ENCODE measurements at places on chromosomes 6 and 20.

DNA sequence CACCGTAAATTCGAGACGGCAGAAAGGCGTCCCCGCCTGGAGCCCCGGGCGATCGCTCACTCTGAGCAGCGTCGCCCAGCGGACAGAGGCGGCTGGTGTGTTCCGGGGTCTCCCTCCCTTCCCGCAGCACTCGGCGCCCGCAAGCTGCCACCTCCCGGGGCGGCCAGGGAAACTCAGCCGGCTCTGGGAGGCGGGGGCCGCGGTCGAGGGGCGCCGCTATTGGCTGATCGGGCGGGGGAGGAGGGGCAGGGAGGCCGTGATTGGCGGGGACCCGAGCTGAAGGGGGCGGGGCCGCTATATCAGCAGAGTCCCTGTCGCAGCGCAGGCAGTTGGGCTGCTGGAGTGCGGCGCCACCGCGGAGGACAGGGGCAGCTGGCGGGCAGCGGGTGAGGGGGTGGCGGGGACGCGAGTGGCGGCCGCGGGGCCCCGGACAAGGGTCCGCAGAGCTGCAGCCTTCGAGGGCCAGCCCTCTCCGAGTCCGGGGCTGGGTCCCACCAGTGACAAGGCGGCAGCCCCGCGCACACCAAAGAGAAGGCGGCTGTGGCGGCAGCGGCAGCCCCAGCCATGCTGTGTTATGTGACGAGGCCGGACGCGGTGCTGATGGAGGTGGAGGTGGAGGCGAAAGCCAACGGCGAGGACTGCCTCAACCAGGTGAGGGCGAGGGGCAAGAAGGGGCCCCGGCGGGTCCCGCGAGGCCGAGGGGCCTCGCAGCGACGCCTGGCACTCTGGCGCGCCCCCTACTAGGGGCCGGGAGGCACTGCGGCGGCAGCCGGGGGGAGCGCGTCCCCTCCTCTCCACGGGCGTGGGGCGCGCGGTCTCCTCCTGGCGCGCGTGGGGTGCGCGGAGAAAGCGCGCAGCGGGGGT, at the start of gene MYLIP:
Gene MYLIP, plus strand, starts transcription at position 328 of the 864 bp plus-strand sequence. Its CDS starts 237 bp downstream, at position 565.
- peak; percentile 92 for DNase-seq

- no peak for DNase-seq
Observed at GRCh38 chr20:17875981-17876385, 92.6 kb downstream of the SNX5 start.

GRCh38 chr6:64293298-64293697, 657.7 kb downstream of the PHF3 start:
- no peak for DNase-seq

DNA sequence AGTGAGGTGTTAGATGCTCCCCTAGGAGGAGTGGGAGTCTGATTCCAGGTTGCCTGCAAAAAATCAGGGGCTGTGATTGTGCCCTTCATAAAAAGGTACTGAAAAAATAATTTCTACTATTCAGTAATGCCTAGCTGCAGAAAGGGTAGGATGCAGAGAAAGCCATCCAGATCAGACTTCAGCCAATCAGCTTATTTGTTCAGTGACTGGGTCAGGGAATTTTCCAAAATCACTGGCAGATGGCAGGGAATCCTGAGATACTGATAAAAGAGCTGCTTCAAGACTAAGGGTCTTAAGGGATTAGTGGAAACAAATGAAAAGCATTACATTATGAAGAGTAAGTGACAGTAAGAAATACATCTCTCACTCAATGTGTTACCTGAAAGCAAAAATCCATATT, 42.8 kb upstream of the MTRF1L start:
- DNase-seq, result no peak

DNA sequence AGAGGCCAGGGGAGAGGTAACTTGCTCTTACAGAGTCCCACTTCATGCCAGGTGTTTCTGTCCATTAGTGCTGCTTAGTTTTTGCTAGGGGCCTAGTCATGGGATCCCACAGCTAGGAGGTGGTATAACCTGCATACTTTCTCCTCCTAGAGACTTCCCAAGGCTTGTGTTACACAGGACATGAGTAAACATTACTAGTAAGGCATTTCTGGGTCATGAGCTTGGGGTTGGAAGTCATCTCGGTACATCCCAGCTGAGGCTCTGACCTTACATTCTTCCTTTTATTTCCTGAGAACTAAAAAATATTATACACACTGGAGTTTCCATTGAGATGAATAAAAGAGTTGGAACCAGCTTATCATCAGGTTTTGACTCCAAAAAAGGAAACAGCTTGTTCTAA, 20.9 kb upstream of the PNPLA1 start:
- peak; percentile 31 for DNase-seq

DNA sequence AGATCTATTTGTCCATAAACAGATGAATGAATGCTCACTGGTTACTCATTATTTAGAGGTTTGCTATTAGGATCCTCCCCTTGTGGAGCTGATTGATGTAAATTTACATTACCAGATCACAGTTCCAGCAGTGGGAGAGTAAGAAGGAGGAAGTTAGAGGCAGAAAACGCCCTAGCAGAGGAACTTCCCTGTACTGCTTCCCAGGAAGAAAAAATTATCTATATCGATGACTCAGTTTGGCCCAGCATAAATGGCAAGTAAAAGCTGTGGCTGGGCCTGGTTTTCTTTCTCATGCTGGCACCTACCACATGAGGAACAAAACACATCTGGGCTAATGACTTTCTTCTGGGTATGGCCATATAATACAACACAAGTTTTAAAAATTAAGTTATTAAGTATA, 35.7 kb downstream of the DNAAF9 start:
- no peak for DNase-seq

- peak; percentile 17 for DNase-seq
Observed at GRCh38 chr6:5457041-5457440, 195.7 kb downstream of the FARS2 start.

DNA sequence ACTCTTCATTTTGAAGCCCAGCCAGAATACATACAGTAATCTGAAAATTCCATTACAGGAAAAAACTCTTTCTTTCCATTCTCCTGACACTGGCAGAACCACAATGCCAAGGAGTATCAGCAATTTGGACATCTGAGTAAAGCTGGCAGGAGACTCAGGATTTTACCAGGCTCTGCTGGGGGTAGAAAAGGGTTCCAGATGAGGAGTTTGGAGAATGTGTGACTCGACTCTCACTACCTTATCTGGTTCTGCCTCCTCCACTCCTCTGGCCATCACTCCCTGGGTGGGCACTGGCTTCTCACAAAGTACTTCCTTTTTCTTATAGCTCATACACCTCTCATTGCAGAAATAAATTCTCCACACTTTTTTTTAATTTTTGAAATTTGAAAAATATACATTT, 10.6 kb upstream of the WFDC8 start:
- no peak for DNase-seq

- no peak for DNase-seq
Observed at GRCh38 chr6:36129941-36130666, at the start of gene MAPK13. MAPK13 (plus strand) TSS chr6:36130513; CDS start chr6:36130583, 70 bp downstream.

DNA sequence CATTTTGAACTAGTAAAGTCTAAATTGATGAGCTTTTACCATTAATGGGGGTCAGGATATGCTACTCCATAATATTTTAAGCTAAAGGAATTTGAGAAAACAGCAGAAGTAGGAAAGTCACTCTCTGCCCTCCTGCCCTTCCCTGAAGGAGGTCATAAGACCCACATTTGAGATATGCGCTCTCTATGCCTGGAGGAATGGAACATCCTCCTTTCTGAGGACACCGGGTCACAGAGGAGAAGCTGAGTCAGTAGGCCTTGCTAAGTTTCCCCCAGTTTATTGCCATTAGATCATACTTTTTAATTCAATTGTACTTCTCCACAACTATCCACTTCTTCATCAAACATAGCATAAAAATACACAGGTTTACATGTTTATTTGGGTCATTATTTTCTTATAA, 40.3 kb downstream of the AKAP7 start:
- DNase-seq, result no peak

GRCh38 chr6:2190661-2191389, 54.6 kb downstream of the GMDS start:
- DNase-seq, result no peak

- no peak for DNase-seq
Observed at GRCh38 chr20:46333161-46333991, 25.1 kb upstream of the CDH22 start.

- no peak for DNase-seq
Observed at GRCh38 chr6:129903082-129903481, 42.0 kb upstream of the TMEM244 start.

GRCh38 chr6:108167449-108168089, 1.7 kb downstream of the NR2E1 start:
- no peak for DNase-seq

DNA sequence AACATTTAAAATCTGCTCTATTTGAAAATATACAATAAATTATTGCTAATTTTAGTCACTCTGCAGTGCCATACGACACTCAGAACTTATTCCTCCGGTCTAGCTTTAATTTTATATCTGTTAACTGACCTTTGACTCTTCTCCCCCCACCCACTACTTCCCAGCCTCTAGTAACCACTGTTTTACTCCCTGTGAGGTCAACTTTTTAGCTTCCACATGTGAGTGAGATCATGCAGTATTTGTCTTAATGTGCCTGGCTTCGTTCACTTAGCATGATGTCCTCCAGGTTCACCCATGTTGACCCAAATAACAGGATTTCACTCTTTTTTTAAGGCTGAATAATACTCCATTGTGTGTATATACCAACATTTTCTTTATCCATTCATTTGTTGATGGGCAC, 80.8 kb downstream of the RPP40 start:
- no peak for DNase-seq

DNA sequence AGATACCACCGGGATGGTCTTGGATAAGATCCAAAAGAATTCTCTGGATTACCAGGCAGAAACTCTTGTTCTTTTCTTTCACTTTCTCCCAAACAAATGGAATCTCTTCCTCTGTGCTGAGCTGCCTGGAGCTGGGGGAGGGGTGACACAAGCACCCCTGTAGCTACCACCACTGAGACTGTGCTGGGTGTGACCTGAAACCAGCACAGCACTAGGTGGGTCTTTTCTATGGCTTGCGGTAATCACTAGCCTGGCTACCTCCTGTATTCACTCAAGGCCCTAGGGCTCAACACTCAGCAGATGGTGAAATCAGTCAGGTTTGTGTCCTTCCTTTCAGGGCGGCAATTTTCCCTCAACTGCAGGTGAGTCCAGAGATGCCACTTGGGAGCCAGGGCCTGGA, 122.4 kb upstream of the CENPW start:
- no peak for DNase-seq

DNA sequence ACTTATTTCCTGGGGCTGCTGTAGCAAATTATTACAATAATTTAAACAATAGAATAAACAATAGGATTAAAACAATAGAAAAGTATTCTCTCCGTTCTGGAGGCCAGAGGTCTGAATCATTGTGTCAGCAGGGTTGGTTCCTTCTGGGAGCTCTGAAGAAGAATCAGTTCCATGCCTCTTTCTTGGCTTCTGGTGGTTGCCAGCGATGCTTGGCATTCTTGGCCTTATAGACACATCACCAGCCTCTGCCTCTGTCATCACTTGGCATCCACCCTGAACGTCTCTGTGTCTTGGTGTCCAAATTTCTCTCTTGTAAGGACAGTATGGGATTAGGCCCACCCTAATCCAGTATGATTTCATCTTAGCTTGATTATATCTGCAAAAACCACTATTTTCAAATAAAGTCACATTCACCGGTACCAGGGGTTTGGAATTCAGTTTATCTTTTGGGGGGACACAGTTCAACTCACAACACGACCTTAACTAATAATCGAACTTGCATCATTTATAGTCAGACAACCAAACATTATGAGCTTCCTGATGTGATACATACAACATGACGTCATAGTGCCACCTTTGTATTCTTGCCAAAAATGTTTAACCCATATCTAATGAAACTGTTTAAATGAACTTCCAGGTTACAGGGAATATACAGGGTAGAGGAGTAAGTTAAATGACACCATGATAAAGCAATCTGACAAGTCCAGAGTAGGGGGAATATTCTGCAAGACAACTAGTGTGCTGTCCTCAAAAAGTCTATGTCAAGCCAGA, 84.7 kb upstream of the RNF24 start:
- no peak for DNase-seq

- DNase-seq, result no peak
Observed at GRCh38 chr6:44011350-44011920, 115.8 kb downstream of the MRPL14 start.

- DNase-seq, result no peak
Observed at GRCh38 chr6:42935322-42935721, 6.0 kb downstream of the CNPY3 start.

- no peak for DNase-seq
Observed at GRCh38 chr6:26329763-26330511, 35.1 kb upstream of the BTN3A2 start.

DNA sequence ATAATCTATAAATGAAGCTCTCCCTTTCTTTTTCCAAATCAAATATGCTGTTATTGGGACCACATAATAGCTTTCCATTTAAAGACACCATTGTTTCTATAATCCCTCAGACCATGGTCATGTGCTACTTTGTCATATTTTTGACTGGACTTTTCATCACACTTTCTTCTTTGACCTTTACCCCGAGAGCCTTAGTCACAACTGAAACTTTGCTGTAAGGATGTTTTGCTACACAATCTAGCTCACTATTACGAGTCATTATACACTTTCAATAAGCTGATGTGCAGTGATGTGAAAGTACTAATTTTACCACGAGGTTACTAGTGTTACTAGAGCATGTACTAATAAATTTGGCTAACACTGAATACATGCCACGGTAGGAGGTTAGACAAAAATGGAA, 367.2 kb upstream of the RUNX2 start:
- DNase-seq, result no peak
